ENCODE measurements at places on chromosomes 12 and 14. TPM values are rescaled to one million over a fixed set of nuclear protein-coding genes. Genes with fewer than 3 reads are reported as not detected.
A peak's percentile ranks its signal among the peaks of the same experiment; 100 is the strongest.

Gene CLEC2D
- 13.9 TPM for total RNA-seq

Gene HOTAIR
- not detected for total RNA-seq

Gene C12orf42
- not detected for total RNA-seq

DNA sequence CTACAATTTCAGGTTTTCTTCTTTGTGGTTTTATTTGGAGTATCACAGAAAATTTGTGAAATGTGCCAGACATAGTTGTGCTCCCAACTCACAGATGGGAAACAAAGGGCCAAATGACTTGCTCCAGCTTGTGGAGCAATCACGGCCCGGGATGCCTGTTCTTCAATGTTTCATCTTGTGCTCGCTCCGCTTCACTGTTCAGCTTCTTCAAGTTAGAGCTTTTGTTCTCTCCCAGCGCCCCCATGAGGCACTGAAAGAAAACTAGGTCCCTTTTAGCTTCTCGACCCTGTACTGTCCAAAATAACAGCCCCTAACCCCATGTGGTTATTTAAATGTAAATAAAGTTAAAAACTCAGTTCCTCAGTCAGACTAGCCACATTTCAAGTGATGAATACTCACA lies 187.9 kb upstream of the STXBP6 start:
- no peaks in the 10 kb centered on the region for H3K27me3 ChIP-seq
- no peaks in the 10 kb centered on the region for H3K4me1 ChIP-seq
- no peak overlapping the region for H3K4me3 ChIP-seq
- no peak overlapping the region for H3K27ac ChIP-seq
- no peaks in the 10 kb centered on the region for H3K36me3 ChIP-seq

Gene TNFRSF1A
- total RNA-seq, result 165 TPM

- peaks cover 86% of the 10 kb centered on the region for H3K4me1 ChIP-seq
- no peaks in the 10 kb centered on the region for H3K27me3 ChIP-seq
- H3K36me3 ChIP-seq, result no peaks in the 10 kb centered on the region
- H3K27ac ChIP-seq, result peak overlapping the region; percentile 76
Observed at GRCh38 chr14:99595034-99595433, 9.0 kb downstream of the CCDC85C start.

DNA sequence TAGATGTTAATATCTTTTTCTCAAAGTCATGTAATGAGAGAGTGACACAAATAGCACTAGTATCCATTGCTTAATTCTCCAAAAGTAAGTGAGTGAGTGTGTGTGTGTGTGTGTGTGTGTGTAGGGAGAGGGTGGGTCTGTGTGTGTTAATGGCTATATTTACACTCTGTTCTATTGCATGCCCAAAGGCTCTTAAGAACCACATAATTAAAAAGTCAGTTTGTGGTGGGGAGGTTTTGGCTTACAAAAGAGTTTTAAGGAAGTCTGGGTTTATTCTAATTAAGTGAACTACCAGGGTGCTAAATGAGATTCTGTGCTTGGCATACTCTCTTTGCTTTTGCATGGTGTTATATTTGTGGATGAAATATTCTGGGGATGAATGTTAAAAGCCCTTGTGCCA lies 1897.6 kb upstream of the FLRT2 start:
- no peak overlapping the region for H3K27ac ChIP-seq
- H3K4me3 ChIP-seq, result no peak overlapping the region

DNA sequence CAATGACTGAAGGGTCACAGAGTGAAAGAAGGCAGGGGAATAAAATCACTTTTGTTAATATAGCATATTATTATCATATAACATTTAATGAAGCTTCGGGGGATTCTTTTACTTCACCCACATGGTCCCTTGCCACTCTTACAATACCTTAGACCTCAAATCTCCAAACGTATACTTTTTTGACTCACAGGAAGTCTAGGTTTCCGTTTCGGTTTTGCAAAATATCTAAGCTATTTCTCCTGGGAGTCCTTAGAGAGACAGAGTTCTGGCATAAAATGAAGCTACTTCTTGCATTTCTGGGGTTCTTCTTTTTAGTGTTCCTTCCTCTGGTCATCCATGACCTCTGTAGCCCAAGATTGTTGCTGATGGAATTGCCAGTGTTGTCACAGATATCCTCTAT lies 590.5 kb upstream of the ATP2B1 start:
- H3K4me3 ChIP-seq, result no peak overlapping the region
- no peaks in the 10 kb centered on the region for H3K4me1 ChIP-seq
- no peak overlapping the region for H3K27ac ChIP-seq
- H3K27me3 ChIP-seq, result no peaks in the 10 kb centered on the region

DNA sequence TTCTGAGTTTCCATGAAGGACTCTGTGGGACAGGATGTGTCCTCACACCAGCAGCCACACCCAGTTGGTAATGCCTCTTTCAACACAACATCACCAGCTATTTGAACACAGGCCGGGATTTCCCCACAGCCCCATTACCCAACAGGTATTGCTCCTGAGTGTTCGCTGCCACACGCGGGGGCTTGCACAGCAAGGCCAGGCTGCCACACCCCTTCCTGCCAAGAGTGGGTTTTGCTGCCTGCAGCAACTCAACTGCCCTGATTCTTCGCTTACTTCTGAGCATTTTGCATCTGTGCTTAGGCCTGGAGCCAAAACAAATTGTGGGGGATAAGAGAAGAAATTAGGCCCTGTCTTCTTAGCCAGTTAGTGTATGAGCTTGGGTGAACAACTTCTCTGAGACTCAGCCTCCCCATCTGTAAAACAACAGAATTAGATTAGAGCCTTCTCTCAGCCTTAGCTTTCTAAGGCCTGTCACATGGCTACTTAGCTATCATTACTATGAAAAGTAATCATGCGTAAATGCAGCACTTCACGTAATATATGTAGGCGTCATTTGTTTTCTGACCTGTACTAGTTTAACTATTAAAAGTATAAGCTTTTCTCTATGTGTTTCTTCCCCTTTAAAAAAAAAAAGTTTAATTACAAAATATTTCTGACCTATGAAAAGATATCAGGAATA lies 20.0 kb downstream of the CKAP4 start:
- H3K27ac ChIP-seq, result peak overlapping the region; percentile 71
- peaks cover 12% of the 10 kb centered on the region for H3K4me1 ChIP-seq
- H3K4me3 ChIP-seq, result no peak overlapping the region
- H3K36me3 ChIP-seq, result no peaks in the 10 kb centered on the region

GRCh38 chr14:97603201-97603600 lies 806.0 kb downstream of the VRK1 start:
- DNase-seq, result no peak
- no peaks in the 10 kb centered on the region for H3K36me3 ChIP-seq
- peak overlapping the region; percentile 58 for H3K27ac ChIP-seq
- no peak overlapping the region for H3K4me3 ChIP-seq
- H3K4me1 ChIP-seq, result no peaks in the 10 kb centered on the region

DNA sequence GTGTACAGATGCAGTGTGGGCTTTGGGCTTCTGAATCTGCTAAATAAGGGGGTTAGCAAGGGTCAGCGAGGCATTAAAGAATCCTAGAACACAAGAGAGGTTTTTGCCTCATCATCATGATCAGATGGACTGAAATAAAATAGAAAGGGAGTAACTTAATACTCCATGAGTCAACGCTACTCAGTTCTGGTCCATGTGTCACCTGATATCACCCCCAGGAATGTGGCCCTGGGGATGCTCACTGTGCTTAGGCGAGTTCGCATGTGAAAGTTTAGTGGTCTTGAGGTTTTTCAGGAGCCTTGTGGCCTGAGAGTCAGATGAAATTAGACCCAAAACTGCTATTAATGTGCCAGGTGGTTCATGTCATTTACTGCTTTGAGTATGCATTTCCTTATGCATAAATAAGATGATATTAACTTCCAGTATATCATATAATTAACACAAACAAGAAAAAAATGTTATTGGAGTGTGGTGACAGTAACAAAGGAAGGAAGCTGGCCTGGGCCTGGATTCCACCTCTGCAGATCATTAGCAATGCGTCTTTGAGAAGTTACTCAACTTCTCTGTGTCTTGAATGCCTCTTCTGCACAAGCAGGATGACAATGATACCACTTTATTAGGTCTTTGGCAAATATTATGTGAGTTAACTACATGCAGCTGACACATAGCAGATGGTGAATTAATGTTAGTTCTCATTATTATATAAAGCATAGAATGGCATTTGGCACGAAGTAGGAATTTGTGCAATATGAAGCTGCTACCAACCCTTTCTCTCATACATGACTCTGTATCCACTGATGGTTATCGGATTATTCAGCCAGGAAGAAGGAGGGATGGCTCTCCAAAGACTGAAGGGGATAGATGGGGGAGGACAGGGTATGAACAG lies 1272.6 kb downstream of the AACS start:
- no peak overlapping the region for H3K4me3 ChIP-seq
- H3K36me3 ChIP-seq, result no peaks in the 10 kb centered on the region
- H3K4me1 ChIP-seq, result no peaks in the 10 kb centered on the region
- H3K27ac ChIP-seq, result no peak overlapping the region

GRCh38 chr14:95261616-95262510 lies 57.8 kb downstream of the CLMN start:
- H3K4me1 ChIP-seq, result peaks cover 16% of the 10 kb centered on the region
- H3K4me3 ChIP-seq, result no peak overlapping the region
- no peak for DNase-seq

Gene HNRNPC
- 388 TPM for total RNA-seq

DNA sequence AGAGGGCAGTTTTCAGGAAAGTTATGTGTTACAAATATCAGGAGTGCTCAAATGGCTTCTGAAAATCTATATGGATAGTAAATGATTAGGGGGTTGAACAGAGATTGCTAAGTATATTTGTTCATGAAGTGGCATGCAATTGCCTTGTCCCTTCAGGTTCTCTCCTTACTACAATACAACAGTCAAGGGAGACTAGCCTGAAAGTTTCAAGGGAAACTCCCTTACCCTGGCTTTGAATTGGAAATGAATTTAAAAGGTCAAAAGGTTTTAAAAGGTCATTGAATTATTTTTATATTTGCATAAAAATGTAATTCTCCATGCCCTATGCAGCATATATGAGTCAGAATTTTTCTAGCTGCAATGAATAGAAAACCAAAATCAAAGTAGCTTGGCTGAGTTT lies 253.1 kb upstream of the SYT1 start:
- H3K4me3 ChIP-seq, result no peak overlapping the region
- H3K36me3 ChIP-seq, result no peaks in the 10 kb centered on the region
- no peaks in the 10 kb centered on the region for H3K27me3 ChIP-seq
- H3K4me1 ChIP-seq, result no peaks in the 10 kb centered on the region
- DNase-seq, result no peak

- DNase-seq, result no peak
- H3K4me3 ChIP-seq, result no peak overlapping the region
- peaks cover 76% of the 10 kb centered on the region for H3K36me3 ChIP-seq
- H3K27ac ChIP-seq, result no peak overlapping the region
- no peaks in the 10 kb centered on the region for H3K27me3 ChIP-seq
- peaks cover 9% of the 10 kb centered on the region for H3K4me1 ChIP-seq
Observed at GRCh38 chr14:94059998-94060397, 21.0 kb downstream of the DDX24 start.

Gene CEBPE
- 0.32 TPM for total RNA-seq

- H3K27ac ChIP-seq, result peak overlapping the region; percentile 78
- H3K27me3 ChIP-seq, result no peaks in the 10 kb centered on the region
- H3K36me3 ChIP-seq, result no peaks in the 10 kb centered on the region
- peaks cover 49% of the 10 kb centered on the region for H3K4me1 ChIP-seq
Observed at GRCh38 chr12:123142921-123143735, 7.8 kb downstream of the PITPNM2 start.

Gene RBP5
- 1.1 TPM for total RNA-seq

Gene IFI27
- 340 TPM for total RNA-seq

DNA sequence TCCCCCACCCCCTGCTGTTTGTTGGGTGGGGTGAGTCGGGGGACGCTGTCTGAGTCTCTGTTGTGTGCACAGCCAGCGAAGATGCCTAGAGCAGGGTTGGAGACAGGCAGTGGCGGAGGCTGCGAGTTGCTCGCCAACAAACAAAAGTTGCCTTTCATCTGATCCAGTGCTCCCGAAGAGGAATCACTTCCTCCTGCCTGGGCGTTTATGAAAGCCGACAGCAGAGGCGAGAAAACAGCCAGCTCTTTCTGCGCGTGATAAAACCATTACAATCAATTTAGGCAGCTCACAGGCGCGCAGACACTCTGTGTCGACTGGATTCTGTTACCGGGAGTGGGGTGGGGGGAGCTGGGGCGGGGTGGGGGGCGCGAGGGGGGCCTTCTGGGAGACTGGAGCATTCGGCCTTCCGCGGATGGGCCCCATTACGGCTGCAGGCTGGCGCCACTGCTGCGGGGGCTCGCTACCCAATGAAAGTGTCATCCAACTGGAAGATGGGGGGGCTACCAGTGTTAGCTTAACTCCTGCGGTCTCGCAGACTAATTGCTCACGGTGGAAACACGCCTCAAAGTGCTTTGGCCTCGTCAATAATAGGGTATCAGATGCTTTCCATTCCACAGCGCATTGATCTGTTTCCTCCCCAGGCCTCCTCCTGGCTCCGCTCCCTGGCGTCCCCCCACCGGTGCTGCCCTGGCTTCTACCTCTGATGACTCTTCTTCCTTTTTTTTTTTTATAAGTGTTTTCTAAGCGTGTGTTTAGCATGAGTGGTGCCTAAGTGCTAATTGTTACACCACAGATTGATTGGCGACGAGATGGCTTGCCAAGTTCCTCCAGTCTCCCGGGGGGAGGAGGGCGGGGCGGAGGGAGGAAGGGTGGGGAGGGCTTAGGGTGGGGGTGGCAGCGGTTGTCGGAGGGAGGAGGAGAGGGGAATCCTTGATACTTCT lies 678.4 kb downstream of the MED13L start:
- H3K4me3 ChIP-seq, result peak overlapping the region; percentile 5
- no peak for DNase-seq
- H3K36me3 ChIP-seq, result no peaks in the 10 kb centered on the region
- no peaks in the 10 kb centered on the region for H3K4me1 ChIP-seq

DNA sequence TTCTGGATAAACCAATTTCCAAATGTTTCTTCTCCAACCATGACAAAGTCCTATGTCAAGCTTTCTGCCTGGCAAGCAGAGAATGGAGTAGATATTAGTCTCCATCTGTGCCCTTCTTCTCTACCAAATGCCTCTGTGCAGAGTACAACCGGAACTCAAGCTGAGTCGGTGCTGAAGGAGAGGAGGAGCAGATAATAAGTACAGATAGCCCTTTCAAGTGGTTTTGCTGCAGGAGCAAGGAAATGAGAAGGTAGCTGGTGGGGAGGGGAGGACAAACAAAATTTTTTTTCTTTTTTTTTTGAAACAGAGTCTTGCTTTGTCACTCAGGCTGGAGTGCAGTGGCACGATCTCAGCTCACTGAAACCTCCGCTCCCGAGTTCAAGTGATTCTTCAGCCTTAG lies 14.2 kb upstream of the HELB start:
- no peaks in the 10 kb centered on the region for H3K36me3 ChIP-seq
- no peak for DNase-seq
- H3K4me3 ChIP-seq, result no peak overlapping the region
- no peaks in the 10 kb centered on the region for H3K27me3 ChIP-seq

- DNase-seq, result no peak
- no peaks in the 10 kb centered on the region for H3K36me3 ChIP-seq
- no peaks in the 10 kb centered on the region for H3K4me1 ChIP-seq
- no peak overlapping the region for H3K27ac ChIP-seq
Observed at GRCh38 chr12:17528394-17528793, 561.6 kb downstream of the RERGL start.

Gene DLK1
- total RNA-seq, result not detected

Gene KCNJ8
- total RNA-seq, result 12.8 TPM

DNA sequence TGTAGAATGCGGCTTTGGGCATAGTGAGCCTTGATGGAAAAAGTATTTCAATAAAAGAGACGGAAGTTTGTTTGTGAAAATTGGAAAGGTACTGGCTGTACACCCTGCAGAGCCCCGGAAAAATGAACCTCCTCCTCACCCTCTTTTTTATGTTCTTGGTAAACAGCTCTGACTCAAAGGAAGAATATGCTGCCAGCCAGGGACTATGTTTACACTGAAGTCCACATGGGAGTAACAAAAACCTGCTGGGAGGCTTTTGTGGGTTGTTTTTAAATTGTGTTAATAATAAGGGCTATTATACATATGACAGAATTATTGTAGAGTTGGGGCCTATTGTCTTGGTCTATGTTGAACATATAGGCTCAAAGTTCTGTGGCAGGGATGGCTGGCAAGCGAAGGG lies 70.7 kb downstream of the TTC8 start:
- no peak overlapping the region for H3K4me3 ChIP-seq
- H3K36me3 ChIP-seq, result no peaks in the 10 kb centered on the region
- no peaks in the 10 kb centered on the region for H3K27me3 ChIP-seq
- H3K27ac ChIP-seq, result no peak overlapping the region
- DNase-seq, result no peak
- no peaks in the 10 kb centered on the region for H3K4me1 ChIP-seq

Data from lower lobe of right lung (tissue), 2 donors.